ENCODE measurements at places on chromosomes 11 and 22. TPM values are rescaled to one million over a fixed set of nuclear protein-coding genes. Genes with fewer than 3 reads are reported as not detected.

Gene OVOL1
- 0.96 TPM for polyA plus RNA-seq

Gene APOBEC3H
- 0.57 TPM for polyA plus RNA-seq

Gene CD3D
- 9.9 TPM for polyA plus RNA-seq

Gene FOLR2
- polyA plus RNA-seq, result 3.2 TPM

Gene ANO5
- 0.22 TPM for polyA plus RNA-seq

Gene OR51B4
- not detected for polyA plus RNA-seq

Gene PPFIA1
- polyA plus RNA-seq, result 27.5 TPM

Gene ZNRF3
- 4.2 TPM for polyA plus RNA-seq

All from lung (tissue), 17 donors.